SK-N-SH treated with all-trans-retinoic acid at 6 μM for 48 hours (cell line): ENCODE measurements at places on chromosomes 6 and 20.

DNA sequence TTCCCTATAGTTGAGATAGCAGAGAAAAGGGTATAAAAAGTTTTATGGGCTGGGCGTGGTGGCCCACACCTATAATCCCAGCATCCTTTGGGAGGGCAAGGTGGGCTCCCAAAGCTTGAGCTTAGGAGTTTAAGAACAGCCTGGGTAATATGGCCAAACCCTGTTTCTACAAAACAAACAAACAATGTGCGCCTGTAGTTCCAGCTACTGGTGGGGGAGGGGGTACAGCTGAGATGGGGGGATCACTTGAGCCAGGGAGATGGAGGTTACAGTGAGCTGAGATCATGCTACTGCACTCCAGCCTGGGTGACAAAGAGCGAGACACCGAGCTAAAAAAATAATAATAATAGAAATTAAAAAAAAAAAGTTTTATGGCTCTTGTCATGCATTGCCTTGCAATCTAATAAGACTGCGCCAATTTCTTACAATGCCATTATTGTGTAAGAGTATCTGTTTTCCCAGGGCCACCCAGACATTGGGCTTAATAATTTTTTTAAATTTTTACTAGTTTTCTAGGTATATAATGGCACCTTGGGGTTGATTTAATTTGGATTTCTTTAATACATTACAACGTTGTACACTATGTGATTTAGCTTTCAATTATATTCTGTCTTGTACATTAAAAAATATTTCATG, 3.9 kb downstream of the ACSS2 start:
- no peak for ATAC-seq

DNA sequence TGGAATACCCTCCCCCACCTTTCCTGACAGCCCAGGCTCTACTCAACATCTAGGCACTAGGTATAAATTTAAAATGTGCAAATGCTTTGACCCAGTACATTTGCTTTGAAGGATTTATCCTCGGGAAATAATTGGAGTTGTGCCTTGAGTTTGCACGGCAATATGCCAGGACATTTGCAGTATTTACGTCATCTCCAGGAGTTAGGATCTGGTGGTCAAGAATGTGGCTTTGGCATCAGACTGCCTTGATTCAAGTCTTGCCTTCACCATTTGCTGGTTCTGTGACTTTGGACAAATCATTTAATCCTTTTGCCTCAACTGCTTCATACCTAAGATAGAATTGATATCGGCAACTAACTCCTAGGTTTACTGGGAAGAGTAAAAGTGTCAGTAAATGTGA, 169.6 kb downstream of the PLCB1 start:
- no peak for ATAC-seq

- ATAC-seq = no peak
Measured at GRCh38 chr20:57091748-57092111, 174.7 kb downstream of the BMP7 start.

GRCh38 chr6:111646942-111647341, 41.3 kb upstream of the TRAF3IP2 start:
- no peak for ATAC-seq

DNA sequence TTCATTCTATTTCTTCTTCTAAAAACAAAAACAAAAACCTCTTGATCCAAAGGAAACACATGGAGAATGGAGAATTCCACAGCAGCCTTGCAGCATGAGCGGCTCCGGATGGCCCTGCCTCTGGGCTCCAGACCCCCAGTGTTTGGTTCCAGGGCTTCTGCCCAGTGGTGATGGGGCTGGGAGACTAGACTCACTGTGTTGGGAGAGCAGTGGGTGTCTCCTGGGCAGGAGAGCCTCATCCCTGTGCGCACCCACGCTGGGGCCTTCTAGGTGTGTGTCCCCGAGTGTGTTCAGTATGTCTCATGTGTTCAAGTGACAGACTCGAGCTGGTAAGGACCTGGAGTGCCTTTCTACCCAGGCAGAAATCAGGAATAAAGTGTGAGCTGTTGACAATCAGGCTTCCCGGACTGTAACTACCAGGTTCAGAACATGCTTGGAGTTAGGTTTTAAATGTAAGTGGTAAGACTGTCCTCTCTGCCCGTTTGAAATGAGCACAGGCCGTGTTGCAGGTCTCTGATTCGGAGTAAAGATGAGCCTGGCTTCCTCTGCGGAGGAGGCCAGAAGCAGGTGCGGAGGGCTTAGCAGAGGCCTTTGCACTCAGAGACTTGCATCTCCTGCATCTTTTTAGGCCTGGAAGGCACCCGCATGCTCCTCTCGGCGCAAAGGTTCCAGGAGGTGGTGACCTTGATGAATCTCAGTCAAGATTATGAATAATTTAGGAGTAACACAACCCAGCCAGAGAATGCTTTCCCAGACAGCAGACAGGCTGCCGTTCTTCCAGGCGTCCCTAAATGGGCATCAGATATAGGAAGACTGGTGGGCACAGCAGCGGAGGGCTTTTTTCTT, 253.6 kb downstream of the CDH26 start:
- no peak for ATAC-seq

- no peak for ATAC-seq
Measured at GRCh38 chr6:151381722-151382121, 9.6 kb downstream of the ZBTB2 start.

DNA sequence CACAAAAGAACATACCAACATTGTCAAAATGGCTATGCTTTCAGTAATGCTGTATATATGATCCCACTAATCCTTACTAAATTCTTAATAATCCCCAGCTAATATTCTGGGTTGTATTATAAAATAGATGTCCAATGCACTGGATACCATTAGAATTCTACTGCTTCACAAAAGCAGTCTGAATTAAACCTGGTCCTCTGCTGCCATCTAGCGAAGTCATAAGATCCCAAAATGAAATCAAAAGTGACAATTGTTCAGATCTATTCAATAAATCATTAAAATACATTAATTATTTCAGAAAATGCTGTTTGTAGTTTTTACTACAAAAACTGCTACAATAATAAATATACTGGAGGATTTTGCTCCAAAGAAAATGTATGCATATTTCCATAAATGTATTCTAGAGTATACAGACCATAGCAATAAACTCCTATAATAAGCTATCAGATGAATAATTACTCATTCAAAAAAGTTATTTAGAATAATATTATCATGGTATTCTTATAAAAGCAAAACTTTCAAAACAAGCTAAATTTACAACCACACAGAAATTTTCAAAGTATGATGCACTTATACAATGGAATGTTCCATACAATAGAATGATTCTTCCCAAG, 92.6 kb downstream of the RNGTT start:
- peak; percentile 75 for ATAC-seq

- peak; percentile 57; the same call in 2 of the 3 replicates for ATAC-seq
Measured at GRCh38 chr6:44608175-44608574, 220.7 kb downstream of the CDC5L start.

GRCh38 chr20:23488996-23489395, 1.9 kb upstream of the CST8 start:
- no peak for ATAC-seq

GRCh38 chr20:24017458-24017755, 28.8 kb upstream of the GGTLC1 start:
- ATAC-seq = no peak

GRCh38 chr6:14542670-14543366, 425.2 kb downstream of the CD83 start:
- no peak for ATAC-seq

GRCh38 chr6:27760464-27760863, 151.7 kb downstream of the OR2B2 start:
- ATAC-seq = no peak

DNA sequence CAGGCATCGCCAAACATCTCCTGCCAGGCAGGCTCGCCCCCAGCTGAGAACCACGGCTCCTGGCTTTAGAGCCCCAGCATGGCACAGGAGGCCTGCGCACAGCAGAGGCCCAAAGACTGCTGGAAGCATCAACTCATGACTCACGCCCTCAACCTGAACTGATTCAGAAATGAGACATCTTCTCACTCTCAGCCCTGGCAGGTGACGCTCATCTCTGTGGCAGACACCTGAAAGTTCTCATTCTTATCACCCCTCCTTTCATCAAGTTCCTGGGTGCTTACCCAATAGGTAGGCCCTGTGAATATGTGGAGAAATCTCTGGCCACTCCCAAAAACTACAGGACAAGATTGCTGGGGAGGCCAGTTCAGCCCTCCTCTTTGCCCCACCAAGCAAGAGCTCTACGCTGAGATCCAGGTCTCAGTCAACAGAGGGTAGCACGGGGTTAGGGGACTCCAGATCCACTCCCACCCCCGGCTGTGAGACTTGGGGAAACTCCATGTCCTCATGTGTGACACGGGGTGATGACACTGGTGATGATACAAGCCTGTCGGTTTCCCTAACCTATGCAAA, 11.3 kb downstream of the NFATC2 start:
- no peak for ATAC-seq

GRCh38 chr6:13478525-13478966, 8.9 kb downstream of the GFOD1 start:
- no peak for ATAC-seq

- ATAC-seq = no peak
Measured at GRCh38 chr20:7291323-7291943, 523.9 kb downstream of the BMP2 start.

DNA sequence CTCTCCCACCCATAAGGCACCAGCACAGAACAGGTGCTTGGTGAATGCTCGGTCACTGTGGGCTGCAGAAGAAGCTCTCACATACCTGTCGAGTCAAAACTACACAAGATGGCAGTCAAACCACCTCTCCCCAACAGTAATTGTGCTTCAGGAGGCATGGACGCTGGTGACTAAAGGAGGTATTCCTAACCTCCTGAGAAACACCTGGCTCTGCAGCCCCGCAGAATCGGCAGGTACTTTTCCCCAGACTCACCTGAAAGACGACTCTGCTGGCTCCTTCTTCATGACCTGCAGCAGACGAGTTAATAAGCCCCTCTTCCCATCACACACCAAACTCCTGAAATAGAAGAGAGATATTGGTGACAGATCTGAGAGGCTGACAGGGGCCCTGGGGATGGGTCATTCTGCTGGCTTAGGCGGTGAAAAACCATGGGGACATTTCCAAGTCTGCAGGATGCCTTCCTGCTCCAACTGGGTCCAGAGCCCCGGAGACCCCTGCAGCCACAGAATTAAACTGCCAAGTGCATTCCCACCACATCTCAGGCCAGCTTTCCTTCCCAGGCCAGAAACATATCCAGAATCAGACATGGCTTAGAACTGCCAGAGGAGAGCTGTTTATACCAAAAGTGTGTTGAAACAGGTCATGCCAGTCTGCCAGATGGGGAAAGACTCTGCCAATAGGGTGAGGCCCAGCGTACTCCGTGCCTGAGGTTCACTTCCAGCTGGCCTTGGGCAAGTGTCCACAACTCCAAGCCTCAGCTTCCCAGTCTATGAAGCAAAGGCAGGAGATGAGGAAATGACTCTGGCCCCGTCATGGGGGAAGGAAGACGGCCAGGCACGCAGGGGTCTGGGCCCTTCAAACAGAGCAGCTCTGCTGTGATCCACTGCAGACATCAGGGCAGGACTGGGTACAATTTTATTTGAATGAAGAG, 53.0 kb downstream of the MYH7B start:
- ATAC-seq = no peak

DNA sequence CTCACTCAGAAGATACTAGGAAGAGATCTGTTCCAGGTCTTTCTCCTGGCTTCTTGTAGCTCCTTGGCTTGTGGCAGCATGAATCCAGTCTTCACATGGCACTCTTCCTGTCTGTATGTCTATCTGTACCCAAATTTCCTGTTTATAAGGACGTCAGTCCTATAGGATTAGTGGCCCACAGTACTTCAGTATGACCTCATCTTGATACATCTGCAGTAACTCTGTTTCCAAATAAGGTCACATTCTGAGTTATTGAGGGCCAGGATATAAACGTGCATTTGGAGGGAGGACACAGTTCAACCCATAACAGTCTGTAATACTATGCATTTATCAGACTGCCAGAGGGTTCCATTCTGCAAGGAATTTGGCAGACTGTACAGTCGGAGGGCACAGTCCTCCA, 57.6 kb upstream of the DYNLRB1 start:
- no peak for ATAC-seq

DNA sequence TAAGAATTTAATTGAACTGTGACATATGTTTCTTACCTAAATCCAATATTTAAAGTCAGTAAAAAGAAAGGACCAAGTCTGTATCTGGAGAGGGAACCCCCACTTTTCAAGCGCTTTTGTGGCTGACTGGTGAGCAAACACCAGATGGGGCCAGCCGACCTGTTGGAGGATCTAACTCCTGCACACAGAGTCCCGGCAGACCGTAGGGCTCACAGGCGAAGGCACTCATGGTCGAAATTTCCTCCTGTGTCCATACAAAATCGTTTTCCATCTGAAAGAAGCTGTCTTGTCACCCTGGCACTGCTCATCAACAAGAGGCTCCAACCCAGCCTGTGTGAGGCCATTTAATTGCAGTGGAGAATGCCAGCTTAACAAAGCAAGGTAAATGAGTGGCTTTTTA, 94.0 kb downstream of the SCML4 start:
- ATAC-seq = no peak

- ATAC-seq = no peak
Measured at GRCh38 chr6:1915226-1915625, 305.5 kb downstream of the FOXC1 start.

GRCh38 chr6:160457823-160458222, 109.6 kb downstream of the SLC22A3 start:
- ATAC-seq = no peak

DNA sequence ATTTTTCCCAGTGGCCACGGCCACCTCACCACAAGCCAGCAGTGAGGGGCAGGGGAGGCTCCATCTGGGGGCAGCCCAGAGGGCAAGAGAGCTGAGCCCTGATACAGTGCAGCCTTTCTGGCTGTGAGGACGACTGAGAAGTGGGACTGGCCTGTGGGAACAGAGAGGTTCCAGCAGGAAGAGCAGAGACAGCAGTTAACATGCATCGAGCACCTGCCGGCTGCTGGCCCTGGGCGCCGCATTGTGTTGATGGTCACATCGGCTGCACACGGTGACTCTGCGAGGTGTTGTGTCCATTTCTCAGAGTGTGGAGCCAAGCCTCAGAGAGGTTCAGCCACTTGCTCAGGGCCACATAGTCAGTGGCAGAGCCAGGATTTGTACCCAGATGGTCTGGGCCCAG, 9.8 kb downstream of the FOXS1 start:
- ATAC-seq = peak; percentile 3; the same call in 1 of the 3 replicates

GRCh38 chr20:16385891-16386290, 187.4 kb downstream of the KIF16B start:
- no peak for ATAC-seq

DNA sequence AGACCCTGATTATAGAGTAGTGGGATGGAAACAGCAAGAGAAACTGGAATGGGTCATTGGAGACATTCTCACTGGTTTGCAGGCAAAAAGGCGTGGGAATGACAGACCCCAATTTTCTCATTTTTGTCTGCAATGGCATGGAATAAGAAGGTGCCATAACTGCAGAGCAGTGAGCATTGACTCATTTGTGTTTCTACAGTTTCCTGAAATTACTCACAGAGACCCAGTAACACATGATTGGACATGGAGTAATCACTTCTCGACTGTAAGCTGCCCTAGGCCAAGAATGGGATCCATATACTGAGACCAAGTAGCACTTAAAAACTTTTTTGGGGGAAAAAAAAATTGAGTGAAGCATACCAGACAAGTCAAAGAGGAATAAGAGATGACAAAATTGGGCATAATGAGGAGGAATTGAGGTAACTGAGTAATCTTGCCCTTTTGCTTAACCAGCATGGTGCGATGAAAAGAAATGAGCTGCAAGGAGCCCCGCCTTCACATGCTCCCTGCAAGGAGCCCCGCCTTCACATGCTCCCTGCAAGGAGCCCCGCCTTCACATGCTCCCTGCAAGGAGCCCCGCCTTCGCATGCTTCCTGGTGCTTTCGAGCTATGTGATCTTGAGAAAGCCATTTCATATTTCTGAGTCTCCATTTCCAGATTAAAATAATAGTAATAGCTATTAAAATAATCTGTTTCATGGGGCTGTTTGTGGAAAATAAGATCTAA, 44.1 kb downstream of the NHSL1 start:
- ATAC-seq = 0 out of 3 replicates have a peak, but pooled peaks have one; percentile 38

GRCh38 chr20:56460459-56460858, 8.0 kb upstream of the RTF2 start:
- no peak for ATAC-seq
